Erythroblast (primary cell): ENCODE measurements at places on chromosomes 11 and 22.

- peak; percentile 38 for DNase-seq
Observed at GRCh38 chr22:36411589-36412258, 24.0 kb upstream of the MYH9 start.

DNA sequence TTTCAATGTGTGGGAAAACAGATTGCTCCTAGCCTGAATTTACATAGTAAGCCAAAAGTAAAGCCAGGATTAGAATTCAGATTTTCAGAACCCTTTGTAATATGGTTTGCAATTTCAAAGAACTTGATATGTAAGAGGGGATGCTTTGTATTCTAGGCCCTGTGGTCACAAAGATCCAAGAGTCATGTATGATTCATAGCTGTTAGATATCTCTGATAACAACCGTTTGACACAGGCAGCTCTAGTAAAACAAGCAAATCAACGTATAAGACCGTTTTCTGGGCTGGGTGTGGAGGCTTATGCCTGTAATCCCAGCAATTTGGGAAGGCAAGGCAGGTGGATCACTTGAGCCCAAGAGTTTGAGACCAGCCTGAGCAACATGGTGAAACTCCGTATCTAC lies 79.6 kb downstream of the EMSY start:
- peak; percentile 13 for DNase-seq

- no peak for DNase-seq
Observed at GRCh38 chr11:119739021-119739703, 10.2 kb upstream of the NECTIN1 start.

GRCh38 chr11:47506373-47506772 lies 46.6 kb downstream of the CELF1 start:
- no peak for DNase-seq

DNA sequence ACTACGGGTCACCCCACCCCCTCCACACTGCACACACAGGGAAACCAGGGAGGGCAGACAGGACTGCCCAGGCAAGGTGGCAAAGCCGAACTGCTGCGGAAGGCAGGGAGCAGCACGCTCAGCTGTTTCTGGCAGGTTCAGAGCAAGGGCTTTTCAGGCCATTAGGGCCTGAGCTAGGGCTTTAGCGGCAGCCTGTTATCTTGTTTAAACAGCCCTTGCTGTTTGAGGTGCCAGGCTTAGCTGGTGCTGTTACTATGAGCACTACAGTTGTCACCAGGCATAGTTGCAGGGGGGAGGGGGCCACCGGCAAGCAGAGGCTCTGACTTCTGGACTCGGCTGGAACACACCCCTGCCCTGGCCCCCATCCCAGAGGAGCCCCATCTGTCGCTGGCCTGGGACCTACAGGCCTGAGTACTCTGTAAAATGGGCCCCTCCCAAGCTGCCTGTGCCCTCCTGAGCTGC lies 34.9 kb downstream of the RSPH14 start:
- DNase-seq: peak; percentile 40

DNA sequence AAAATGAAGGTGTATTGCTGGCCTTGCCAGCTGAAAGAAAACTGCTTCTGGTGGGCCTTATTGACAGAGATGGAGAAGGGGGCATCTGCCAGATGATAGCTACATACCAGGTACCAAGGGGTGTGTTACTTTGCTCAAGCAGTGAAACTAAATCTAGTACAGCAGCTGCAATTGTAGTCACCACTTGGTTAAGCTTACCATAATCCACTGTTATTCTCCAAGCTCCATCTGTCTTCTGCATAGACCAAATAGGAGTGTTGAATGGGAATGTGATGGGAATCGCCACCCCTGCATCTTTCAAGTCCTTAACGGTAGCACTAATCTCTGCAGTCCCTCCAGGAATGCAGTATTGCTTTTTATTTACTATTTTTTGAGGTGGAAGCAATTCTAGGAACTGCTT lies 45.8 kb upstream of the LIN7C start:
- no peak for DNase-seq

DNA sequence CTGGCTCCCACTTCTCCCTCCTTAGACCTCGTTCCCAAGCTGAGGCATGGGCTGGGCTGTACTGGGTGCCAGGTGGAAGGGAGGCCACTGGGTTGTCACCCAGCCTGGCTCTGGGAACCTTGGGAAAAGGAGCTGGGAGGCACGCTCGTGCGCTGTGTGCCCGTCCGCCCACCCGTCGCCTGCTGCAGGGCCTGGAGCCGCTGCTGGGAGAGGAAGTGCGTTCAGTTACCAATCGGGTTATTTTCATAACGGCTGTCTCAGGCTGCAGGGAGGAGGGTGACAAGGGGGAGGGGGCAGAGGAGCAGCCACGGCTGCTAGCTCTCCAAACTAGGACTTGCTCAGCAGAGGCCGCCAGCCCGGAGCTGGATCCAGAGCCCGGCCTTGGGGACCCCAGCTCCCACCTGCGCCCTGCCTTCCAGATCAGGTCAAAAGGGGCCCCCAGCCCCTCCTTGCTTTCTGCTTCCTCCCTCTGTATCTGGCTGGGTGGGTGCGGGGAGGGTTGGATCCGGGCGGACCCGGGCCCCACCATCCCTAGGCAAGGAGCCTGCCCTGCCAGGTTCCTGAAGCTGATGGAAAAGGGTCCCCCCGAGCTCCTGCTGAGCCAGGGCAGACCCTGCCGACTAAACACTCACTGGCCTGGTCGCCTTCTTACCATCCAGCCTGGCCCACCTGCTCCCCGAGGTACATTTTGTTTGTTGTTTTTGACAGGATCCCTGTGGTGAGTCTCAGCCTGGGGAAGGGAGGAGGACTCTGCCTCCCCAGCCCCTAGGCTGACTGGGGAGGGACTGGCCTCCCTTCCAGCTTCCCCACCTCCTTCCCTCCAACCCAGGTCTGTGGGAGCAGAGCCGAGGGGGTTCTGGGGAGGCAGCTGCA lies 14.3 kb downstream of the DGKZ start:
- peak; percentile 45 for DNase-seq

DNA sequence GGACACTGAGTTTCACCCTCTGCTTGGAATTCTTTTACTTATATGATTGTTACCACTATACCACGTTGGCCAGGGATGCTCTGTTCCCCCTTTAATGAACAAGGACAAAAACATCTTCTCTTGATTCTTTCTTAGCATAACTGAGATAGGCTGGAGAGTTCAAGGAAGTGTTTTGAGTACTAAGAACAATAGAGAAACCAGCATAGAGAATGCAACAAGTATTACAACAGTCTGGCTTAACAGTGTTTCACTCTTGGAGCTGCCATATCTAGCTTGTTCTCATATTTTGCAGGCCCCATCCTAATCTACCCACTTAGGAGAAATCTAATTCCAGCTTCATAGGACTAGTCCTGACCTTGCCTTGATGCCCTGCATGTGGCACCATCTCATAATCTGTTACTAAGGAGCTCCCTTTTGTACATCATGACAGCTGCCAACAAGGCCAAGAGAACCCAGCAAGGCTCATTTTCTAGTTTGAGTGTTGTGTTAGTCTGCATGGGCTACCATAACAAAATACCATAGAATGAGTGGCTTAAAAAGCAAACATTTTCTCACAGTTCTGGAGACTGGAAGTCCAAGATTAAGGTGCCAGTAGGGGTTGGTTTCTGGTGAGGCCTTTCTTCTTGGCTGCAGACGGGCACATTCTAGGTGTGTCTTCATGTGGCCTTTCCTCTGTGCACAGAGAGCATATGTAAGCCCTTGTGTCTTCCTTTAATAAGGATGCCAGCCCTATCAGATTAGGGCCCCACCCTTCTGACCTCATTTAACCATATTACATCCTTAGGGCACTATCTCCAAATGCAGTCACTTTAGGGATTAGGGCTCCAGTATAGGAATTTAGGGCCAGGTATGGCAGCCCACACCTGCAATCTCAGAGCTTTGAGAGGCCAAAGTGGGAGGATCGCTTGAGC lies 37.8 kb downstream of the PACS1 start:
- DNase-seq: peak; percentile 12

- DNase-seq: no peak
Observed at GRCh38 chr22:46119729-46120419, 30.5 kb upstream of the PPARA start.

- DNase-seq: no peak
Observed at GRCh38 chr22:29623059-29623458, 19.6 kb downstream of the NF2 start.

DNA sequence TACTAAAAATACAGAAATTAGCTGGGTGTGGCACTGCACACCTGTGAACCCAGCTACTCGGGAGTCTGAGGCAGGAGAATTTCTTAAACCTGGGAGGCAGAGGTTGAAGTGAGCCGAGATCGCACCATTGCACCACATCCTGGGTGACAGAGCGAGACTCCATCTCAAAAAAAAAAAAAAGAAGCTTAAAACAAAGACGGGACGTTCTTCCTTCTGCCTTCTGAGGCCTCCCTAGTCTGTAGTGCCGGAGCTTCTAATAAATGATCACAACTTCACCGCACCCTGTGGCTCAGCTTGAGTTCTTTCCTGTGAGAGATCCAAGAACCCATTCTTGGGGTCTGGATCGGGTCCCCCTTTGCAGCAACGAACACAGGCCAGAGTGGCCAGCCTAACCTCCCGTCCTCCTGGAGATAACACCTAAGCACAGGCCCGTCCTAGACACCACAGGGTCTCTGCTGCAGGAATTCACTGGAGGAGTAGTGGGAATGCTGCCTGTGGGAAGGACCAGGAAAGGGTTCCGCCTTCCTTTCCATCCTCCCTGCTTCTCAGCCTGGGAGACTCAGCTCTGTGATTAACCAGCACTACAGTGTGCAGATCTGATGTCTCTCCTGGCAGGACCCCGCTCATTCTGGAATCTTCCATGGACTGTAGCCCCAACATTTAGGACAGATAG lies 2.2 kb upstream of the APOBEC3H start:
- no peak for DNase-seq

DNA sequence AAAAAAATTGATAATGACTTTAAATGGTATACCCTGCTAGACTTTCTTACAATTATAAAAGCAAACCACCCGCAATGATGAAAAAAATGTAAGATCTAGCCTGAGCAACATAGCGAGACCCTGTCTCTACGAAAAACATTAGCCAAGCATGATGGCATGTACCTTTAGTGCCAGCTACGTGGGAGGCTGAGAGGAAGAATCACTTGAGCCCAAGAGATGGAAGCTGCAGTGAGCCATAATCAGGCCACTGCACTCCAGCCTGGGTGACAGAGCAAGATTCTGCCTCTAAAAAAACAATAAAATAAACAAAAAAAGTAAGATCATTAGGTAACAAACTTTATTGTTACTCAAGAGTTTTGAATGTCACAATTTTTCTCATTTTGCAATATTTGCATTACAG lies 39.2 kb downstream of the KMT5B start:
- DNase-seq: no peak

GRCh38 chr11:86292912-86293616 lies 9.0 kb upstream of the HIKESHI start:
- no peak for DNase-seq

DNA sequence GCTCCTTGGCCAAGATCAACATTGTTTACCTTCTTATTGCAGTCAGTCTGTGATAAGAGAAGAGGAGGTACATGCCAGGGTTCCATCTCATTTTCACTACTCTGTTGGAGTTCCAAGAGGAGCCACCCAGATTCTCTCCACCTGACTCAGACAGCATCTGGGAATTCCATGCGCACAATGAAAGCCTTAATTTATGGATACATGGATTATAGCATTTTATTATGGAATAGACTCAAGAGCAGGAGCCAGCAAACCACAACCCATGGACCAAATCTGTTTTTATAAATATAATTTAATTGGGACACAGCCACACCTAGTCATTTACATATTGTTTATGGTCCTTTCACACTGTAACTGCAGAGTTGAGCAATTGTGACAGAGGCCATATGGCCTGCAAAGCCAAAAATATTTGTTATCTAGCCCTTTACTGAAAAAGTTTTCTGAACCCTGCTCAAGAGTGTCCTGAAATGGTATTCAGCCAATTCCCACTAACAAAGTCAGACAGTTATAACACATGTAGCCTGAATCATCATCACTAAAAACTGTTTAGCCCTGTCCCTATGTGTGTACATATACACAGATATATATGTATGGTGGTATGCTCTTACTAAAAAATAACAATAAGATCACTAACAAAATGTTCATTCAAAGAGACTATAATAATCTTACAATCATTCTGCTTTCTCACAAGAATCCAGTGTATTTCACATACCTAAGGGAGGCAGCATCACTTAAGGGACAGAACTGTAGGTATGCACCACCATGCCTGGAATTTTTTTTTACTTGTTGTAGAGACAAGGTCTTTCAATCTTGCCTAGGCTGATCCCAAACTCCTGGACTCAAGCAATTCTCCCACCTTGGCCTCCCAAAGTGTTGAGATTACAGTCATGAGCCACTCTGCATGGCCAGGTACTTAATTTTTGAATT lies 104.5 kb upstream of the TEAD1 start:
- DNase-seq: no peak

DNA sequence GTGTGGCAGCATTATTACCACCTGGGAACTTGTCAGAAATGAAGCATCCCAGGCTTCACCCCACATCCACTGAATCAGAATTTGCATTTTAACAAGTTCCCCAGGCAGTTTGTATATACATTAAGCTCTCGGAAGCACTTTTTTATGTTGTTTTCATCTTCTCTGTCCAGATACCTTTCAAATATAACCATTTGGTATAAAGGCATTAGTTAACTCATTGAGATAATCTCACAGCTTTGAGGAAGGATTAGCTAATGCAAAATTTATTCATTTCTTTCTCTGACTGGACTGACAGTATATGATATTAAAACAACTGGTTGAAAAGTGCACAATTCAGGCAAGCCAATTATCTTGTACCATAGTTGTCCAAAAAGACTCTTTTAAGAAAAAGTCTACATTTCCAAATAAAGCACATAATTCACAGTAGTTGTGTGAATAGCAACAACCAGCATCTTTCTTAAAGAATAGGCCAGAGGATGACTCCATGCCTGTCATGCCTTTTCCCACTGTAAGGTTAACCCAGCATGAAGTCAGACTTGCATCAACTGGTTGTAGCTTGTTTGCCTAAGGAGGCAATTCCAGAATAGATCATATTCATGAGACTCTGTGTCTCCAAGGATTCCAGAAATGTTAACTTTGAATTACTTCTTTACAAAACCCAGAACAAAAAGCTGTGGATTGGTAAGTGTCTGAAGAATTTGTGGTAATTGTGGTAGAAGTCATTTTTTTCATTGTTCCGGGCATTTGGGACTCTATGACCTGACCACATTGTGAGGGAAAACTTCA lies 254.3 kb upstream of the SESN3 start:
- DNase-seq: no peak

DNA sequence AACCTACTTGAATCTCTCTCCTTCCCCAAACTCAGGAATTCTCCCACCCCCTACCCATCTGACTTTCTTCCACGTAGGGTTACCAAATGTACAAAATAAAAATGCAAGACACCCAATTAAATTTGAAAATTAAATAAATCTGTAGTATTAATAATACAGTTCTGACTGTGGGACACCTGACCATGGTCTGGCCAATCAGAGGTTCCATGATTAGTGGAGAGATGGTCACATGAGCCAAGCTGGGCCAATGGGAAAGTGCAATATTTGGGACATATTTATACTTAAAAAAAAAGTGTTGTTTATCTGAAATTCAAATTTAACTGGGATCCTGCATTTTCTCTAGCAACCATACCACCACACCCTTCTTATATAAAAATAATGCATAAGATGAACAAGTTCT lies 29.8 kb upstream of the ASPHD2 start:
- no peak for DNase-seq

DNA sequence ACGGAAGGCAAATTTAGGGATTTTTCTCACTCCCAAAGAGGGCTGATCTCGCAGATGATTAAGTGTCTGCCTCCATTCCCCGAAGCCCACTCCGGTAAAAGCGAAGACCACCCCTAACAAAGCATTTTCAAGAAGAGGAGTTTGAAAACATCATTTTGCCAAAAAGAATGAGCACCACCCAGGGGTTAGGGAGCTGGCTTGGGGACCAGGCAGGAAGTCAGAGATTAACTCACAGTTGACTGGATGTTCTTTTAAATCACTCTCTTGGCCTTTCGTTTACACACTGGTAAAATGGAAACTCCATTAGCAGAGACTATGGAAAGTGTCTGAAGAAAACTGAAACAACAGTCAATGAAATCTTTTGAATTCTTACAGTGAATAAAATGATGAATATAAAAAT lies 7.9 kb upstream of the TRIM44 start:
- DNase-seq: no peak
